ENCODE measurements at places on chromosomes 2 and 18.

- DNase-seq, result no peak
Observed at GRCh38 chr2:140998017-140998416, 1132.8 kb downstream of the LRP1B start.

GRCh38 chr18:58714821-58715220, 43.6 kb downstream of the MALT1 start:
- DNase-seq, result no peak

DNA sequence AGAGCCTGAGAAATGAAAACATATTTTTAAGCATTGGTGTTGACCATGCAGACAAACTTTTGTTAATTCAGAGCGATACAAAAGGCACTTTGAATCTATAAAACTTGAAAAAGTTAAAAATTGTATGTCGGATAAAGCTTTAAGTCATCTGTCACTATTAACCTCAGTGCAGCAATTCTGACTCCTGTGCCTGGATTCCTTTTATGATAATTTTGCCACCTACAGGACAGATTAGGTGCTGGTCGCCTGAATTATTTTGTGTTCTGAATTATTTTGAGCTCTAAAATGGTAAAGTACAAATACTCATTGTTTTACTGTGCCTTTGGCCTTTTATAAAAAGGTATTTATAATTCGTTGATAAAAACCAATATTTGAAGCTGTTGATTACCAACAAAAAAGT, 19.4 kb upstream of the RNF138 start:
- DNase-seq, result no peak

GRCh38 chr2:126932529-126932928, 33.8 kb downstream of the TEX51 start:
- DNase-seq, result no peak
